Diencephalon (tissue), 1 donor: ENCODE measurements at places on chromosomes 4 and X. TPM values are rescaled to one million over a fixed set of nuclear protein-coding genes. Genes with fewer than 3 reads are reported as not detected.

The THOC2 gene
- total RNA-seq = 75.2 TPM

The NPY1R gene
- 19.8 TPM for total RNA-seq

The MAGEA1 gene
- total RNA-seq = not detected

The MAGEA9B gene
- not detected for total RNA-seq

The NAAA gene
- 16.6 TPM for total RNA-seq

The POLR2B gene
- total RNA-seq = 150 TPM

The HTR2C gene
- total RNA-seq = 27.9 TPM

The NR3C2 gene
- 9.0 TPM for total RNA-seq

The KDR gene
- total RNA-seq = 18.7 TPM

The NOX1 gene
- not detected for total RNA-seq

The IL15 gene
- total RNA-seq = 1.6 TPM

The PCYT1B gene
- total RNA-seq = 28.4 TPM

The PGAM4 gene
- total RNA-seq = not detected

The SERTM2 gene
- 0.23 TPM for total RNA-seq

The GPR50 gene
- 0.23 TPM for total RNA-seq

The MAGEC3 gene
- 0.23 TPM for total RNA-seq

The CT45A5 gene
- 0.46 TPM for total RNA-seq

The REPS2 gene
- 26.3 TPM for total RNA-seq

The EREG gene
- total RNA-seq = under 0.01 TPM

The SYTL5 gene
- total RNA-seq = 10.1 TPM

The MUC7 gene
- total RNA-seq = not detected

The C4orf36 gene
- 3.2 TPM for total RNA-seq

The HNRNPDL gene
- 220 TPM for total RNA-seq

The SORCS2 gene
- 20.3 TPM for total RNA-seq

The MSX1 gene
- 2.1 TPM for total RNA-seq

The LARP7 gene
- total RNA-seq = 32.8 TPM

The GAB3 gene
- 1.4 TPM for total RNA-seq

The DACH2 gene
- total RNA-seq = 21.7 TPM
